NCI-H187 (cell line): ENCODE measurements at places on chromosomes 6 and 20.

DNA sequence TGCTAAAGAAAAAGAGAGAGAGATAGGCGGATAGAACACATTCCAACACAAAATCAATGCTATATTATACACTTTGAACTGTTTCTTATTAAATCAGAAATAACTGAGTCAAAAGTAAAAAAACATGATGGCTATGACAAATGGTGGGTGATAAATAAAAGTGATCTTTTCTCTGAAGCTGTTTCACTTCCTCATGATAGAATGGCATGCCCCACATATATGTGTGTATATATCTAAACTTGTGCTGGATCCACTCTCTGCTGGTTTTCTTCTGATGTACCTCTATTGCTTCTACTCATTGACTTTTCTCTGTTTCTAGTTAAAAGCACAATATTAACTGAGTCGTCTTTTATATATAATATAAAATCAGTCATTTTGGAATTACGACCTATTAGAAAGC lies 429.9 kb downstream of the PKHD1 start:
- DNase-seq: no peak

DNA sequence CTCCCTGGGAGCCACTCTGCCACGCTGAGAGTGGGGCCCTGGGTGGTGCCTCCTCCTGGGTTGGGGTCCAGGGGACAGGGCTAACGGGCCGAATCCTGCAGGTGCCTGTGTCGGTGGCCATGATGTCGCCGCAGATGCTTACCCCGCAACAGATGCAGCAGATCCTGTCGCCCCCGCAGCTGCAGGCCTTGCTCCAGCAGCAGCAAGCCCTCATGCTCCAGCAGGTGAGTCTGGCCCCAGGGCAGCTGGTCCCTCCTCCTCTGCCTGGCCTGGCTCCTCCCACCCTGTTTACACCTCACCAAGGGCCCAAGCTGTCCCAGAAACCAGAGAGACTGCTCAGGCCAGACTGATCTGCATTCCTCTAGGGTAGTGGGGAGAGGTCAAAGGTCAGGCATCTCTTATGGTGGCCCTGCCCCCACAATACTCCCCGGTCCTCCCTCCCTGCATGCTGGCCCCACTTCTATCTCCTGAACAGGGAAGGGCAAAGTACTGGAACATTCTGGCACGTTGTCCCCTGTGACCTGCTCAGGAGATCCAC lies 38.6 kb downstream of the FOXP4 start:
- no peak for DNase-seq

DNA sequence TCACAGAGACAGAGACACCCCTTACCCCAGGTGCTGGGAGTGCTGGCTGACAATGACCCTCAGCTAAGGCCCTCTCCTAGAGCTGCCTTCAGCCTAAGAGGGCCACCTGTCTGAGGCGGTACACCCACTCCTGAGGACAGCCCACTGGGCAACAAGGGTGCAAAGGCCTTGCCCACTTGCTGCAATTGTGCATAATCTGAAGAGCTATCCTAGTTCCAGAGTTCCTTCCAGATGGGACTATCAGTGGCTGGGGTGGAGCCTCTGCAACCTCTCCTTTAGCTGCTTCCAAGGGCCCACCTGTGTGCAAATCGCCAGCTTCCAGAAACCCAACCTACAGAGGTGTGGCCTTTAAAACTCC lies 87.5 kb downstream of the PREX1 start:
- peak; percentile 51 for DNase-seq

- no peak for DNase-seq
Observed at GRCh38 chr20:20333866-20334265, 34.0 kb upstream of the INSM1 start.

DNA sequence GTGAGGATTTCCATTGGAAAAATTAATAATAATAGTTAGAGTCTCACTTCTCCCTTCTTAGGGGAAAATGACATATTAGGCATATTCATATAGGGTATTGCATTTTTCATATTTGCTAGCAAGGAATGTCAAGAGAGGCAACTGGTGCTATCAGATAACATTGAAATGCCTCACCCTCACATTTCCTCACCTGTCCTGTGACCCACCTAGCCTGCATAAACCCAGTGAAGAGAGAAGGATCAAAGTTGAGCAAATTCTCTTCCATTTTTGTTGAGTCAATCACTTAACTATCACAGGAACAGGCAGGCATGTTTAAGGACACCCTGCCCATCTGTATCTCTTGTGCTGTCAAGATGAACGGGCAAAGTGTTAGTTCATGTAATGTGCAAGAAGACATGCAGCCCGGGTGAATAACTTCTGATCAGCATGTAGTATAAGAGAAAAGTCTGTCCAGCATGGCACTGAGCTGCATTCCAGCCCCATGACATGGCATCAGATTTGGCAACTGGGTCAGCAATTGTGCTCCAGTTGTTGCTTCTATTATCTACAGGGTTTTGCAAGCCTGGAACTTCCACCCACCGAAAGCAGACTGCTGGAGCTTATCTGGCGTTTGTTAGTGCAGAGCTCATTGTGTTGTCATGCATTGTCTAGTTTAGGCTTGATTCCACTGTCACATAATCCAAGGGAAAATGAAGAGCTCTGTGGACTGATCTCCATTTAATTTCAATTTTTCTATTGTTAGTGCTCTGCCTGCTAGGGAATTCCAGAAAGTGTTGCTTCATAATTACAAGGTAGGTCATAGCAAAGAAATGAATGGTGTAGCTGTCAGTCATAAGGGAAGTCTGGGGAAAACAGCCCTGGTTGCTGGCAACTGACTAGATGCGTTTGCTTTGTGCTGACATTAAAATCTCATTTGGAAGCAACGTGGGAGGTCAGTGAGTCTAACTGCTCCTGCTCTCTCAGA lies 138.4 kb upstream of the TNFAIP3 start:
- no peak for DNase-seq

DNA sequence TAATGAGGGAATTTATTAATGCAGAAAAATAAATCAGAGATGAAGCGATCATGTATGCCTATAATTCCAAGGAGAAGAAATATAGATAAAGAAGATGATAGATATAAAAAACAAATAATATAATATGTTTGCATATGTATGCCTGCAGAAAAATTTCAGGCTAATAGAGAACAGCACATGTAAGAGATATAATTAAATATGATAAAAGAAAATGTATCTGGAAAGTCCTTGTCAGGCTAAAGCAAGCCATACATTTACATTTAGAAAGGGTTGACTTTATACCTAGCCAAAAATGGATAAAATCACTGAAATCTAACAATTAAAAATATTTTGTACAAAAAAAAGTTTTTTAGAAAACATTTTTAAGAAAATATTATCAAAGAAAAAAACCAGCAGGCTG lies 454.1 kb downstream of the C6orf118 start:
- DNase-seq: no peak

- no peak for DNase-seq
Observed at GRCh38 chr20:5859608-5860007, 90.7 kb downstream of the TRMT6 start.

GRCh38 chr20:37389844-37390275 lies 43.9 kb downstream of the SRC start:
- no peak for DNase-seq

DNA sequence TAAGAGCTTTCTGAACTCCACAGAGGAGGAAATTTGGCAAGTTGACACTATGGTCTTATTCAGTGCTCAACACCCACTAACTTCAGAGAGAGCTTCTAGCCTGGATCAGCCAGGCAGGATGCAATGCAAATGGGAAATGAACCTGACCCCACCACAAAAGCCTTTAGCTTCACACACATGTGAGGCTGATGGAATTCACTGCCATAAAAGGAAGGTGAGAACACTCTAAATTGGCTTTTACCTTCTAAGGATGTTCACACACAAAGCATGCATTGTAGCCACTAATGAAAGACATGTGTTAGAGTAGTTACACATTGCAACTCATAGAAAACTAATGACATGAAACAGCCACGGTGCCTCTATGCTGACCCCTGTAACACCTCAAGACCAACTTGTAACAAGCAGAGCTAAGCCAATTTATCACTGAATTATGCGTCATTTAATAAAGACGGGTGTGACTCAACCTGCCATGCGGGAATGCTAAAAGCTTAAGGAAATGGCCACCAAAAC lies 262.1 kb downstream of the HACE1 start:
- DNase-seq: no peak

DNA sequence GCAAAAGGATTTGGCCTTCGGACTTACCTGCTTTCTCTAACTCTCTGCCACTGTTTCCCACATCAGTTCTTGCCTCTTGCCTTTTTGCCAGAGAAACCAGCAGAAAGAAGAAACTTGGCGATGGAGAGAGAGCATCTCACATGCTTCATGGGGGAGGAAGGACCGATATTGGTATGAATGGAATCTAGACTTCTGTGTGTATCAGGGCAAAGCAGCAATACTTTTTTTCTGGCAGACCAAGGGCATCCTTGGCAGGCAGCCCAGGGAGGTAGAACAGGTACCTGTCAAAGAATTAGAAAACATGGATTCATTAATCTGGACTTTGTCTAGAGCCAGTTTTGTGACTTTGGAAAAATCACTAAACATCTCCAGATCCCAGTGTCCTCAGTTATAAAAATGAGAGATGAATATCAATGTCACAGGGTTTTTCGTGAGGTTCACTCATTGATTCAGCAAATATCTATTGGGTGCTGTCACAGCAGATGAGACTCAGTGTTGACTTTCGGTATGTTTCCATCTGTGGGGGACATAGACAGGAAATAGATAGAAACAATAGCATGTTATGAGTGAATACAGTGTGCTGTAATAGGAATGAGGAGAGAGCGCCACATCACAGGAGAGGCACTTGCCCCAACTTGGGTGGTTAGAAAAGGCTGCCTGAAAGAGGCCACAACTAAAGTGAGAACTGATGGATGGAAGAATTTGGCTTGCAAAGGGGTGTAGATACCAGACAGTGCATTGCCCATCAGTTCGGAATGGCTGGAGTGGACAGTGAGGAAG lies 114.1 kb downstream of the CD83 start:
- no peak for DNase-seq

- DNase-seq: peak; percentile 14
Observed at GRCh38 chr6:168450917-168451316, 9.9 kb downstream of the SMOC2 start.

GRCh38 chr6:112117554-112117953 lies 30.2 kb downstream of the FAM229B start:
- DNase-seq: no peak

DNA sequence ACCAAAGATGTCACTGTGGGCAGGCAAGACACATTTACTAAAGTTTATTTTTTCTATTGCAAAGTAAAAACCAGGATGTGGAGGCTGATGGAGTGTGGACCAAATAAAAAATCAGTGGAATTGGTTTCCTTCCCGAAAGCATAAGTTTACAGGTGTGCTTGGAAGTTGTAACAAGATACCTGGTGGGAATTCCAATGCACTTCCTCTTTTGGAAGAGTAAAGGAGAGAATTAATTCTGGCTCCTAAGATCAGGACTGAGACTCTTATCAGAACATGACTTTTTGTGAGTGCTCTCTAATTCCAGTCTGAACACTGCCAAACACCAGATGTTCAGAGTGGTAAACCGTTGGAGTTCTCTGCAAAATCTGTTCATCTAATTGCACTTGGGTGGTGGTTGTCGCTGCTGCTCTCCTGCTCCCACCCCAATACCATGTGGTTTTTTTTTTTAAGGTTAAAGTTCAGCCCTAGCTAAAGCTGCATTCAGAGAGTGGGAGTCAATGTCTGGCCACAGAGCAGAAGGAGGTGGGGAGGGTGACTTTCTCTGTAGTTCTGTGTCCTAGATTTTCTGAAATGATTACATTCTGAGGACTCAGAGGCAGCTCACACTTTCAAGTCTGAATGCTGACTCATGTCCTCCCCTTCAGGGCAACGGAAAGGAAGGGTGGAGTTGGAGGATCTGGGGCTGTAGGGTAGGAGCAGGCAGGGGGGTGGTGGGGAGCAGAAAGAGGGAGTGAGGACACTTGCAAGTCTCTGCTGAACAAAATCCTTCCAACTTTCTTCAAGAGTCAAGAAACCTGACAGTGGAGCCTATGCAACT lies 275.8 kb upstream of the PRDM1 start:
- no peak for DNase-seq

DNA sequence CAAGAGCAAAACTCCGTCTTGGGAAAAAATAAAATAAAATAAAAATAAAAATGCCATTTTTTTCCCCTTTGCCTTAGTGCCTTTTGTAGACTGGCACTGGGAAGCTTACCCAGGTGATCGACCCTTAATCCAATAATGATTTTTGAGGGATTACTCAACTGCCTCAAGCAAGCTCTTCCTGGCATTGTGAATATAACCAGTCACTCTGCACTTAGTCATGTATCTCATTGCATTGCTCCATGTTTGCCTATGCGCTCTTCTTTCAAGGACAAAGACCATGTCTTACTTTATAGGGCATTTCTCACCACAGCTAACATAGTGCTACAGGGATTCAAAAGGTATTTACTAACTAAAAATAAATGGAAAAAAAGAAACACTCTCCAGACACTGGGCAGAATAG lies 13.0 kb downstream of the GFOD1 start:
- no peak for DNase-seq

- no peak for DNase-seq
Observed at GRCh38 chr6:30411515-30412207, 66.7 kb downstream of the RPP21 start.

DNA sequence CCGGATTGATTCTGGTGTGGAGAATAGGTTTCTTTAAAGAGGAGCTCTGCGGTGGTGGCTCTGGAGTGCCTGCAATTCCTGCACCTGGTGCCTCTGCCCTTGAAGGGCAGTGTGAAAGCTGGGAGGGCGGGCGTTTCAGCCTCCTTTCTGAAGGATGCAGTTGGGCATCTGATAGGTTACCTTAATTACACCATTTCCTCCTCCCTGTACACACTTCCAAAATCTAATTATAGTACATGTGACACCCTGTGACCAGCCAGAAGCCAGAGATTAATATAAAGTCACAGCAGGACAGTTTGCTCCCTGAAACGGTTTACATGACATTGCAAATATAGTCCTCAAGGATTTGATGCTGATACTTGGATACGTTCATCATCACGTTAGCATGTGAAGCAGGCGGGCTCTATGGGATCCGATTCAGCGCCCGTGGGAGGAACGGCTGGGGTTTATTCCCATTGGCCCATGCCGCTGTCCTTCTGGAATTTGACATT lies 548.2 kb downstream of the QKI start:
- no peak for DNase-seq

GRCh38 chr6:54403096-54403495 lies 94.9 kb downstream of the TINAG start:
- DNase-seq: no peak

- DNase-seq: no peak
Observed at GRCh38 chr6:119172824-119173223, 94.4 kb upstream of the FAM184A start.

GRCh38 chr20:48690888-48691287 lies 136.9 kb downstream of the PREX1 start:
- DNase-seq: no peak

GRCh38 chr20:35014537-35014936 lies 58.9 kb downstream of the MYH7B start:
- no peak for DNase-seq

DNA sequence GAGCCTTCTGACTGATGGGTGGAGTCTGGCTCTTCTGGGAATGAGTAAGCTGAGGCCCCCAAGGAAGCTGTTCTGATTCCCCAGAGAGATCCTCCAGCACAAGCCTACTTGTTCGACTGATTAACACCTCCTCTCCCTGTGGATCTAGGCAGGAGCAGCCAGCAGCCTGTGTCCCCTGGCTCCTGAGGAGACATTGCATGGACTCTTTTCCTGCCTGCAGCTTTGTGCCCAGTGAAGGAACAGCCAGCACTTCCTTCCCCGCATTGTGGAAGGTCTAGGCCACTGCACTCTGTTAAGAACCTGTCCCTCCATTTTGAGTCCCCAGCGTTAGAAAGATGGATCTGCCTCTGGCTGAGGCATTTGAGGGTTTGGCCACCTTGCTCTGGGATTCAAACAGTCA lies 29.1 kb downstream of the LRFN2 start:
- DNase-seq: no peak

GRCh38 chr20:15475483-15475882 lies 1097.8 kb downstream of the KIF16B start:
- DNase-seq: peak; percentile 9
